ENCODE measurements at places on chromosomes 11 and 22.

- no peak for DNase-seq
Observed at GRCh38 chr11:36380296-36381014, 84.4 kb downstream of the PRR5L start.

DNA sequence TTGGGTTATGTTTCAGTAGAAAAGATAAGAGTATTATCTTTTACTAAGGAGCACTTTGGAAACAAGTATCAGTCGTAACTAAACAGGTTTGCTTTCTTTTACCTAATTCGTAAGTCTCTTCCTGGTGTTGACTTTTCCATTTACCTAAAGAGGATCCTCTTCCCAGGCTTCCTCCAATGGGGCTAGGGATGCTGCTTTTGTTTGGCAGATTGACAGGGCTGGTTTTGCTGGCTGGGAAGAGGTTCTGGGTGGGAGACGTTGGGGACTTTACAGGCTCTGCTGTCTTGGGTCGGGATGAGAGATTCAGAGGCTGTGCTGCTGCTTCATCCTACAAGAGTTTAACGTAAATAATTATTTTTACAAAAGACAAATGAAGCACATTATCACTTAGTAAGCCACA lies 306.7 kb downstream of the SOX6 start:
- no peak for DNase-seq

GRCh38 chr11:65742353-65742752 lies 21.8 kb upstream of the RNASEH2C start:
- no peak for DNase-seq

DNA sequence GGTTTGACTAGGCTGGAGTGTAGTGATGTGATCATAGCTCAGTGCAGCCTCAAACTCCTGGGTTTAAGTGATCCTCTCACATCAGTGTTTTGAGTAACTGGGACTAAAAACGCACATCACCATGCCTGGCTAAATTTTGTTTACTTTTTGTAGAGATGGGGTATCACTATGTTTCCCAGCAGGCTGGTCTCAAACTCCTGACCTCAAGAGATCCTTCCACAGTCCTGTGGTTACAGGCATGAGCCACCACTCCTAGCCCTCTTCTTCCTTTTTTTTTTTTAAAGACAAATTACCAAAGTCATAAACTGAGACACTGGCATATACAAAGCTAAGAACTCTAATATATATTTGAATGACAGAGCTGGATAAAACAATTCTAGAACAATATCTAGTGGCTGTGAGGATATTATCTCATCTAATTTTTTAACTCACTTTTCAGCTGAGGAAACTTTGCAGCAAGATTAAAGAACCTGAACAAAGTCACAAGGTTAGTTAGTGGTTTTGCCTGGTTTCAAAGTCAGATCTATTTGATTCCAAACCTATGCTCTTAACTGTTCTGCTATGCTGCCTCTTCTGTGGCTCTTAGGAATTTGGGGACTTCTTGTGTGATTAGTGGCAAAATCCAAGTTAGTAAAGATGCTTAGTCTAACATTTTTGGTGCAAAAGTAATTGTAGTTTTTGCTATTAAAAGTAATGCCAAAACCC lies 95.3 kb upstream of the RAG2 start:
- DNase-seq, result no peak

DNA sequence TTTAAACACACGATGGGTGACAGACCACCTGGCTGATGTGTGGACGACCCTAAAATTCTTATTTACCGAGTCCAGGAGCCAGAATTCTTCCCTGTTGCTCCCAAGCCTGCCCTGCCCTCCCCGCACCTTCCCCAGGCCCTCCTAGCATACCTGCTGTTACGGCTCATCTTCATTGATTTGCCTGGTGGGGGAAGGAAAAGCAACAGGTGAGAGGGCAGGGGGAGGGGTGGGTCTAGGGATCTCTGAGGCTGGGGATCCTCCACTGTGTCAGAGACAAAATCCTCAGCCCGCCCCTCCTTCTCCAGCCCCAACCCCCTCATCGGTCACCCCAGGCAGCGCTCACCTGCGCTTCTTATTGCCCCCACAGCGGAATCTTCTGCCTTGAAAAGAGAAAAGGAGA lies 4.0 kb downstream of the FXYD2 start:
- DNase-seq, result no peak

- DNase-seq, result peak; percentile 80
Observed at GRCh38 chr11:37504060-37504611, 906.1 kb upstream of the RAG2 start.

- DNase-seq, result peak; percentile 42
Observed at GRCh38 chr11:125338886-125339811, 156.9 kb downstream of the FEZ1 start.

GRCh38 chr11:95085117-95085816 lies 4.4 kb upstream of the ENDOD1 start:
- no peak for DNase-seq

DNA sequence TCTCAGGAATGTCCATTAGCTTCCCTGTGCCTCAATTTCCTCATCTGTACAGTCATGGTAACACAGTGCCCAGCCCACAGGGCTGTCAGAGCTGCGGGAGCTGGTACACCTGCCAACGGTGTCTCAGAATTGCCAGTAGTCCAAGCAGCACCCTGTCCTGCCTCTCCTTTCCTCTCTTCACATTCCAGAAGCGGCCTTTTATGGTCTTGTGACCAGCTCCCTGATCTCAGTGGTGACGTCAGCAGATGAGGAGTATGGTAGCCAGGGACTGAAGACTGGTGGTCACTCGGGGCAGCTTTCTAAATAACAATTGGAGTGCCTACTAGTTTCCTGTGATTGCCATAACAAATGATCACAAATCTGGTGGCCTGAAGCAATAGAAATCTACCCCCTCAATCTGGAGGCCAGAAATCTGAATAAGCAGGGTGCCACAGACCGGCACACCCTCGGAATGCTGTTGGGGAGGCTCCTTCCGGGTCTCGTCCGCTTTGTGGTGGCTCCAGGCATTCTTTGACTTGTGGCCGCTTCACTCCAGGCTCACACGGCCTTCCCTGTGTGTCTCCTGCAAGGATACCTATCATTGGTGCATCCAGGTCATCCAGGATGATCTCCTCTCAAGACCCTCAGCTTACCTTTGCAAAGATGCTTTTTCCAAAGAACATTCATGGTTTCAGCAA lies 2.1 kb downstream of the FADD start:
- DNase-seq, result peak; percentile 39

Data from mesenchymal stem cell (in vitro differentiated cells and primary cell).